HS-27A (cell line): ENCODE measurements at places on chromosomes 6 and 20.

DNA sequence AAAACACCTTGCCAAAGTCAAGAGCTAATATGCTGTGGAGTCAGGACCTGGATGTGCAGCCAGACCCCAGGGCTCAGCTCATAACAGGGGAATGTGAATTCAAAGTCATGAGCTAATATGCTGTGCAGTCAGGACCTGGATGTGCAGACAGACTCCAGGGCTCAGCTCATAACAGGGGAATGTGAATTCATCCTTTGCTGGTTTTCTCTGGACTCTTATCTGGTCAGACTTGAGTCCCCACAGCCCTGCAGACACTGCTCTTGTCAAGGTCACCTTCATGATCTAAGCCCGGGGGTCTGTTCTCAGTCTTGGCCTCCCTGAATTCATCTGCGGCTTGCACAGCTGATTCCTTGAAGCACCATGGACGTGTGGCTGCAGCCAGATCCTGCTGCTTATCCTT lies 19.2 kb upstream of the GGTLC1 start:
- no peak for DNase-seq

DNA sequence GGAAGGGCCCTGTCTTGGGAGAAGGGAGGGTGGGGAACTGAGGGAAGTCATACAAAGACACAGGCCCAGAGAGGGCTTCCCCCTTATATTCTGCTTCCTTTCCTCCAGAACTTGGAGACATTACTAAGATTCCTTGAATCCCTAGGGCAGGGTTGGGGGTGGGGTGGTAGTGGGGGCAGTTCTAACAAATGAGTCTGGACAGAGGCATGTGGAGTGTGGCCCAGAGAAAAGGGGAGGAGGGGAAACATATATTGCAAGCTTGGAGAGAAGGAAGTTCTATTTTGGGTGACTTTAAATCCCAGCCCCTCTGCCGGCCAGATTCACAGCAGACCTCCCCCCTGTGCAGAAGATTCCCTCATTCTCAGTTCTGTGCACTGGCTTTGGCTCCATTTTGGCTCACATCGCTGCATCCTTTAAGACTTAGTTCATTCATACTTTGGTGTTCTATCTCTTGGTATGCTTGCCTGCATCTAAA lies 43.7 kb downstream of the DAAM2 start:
- no peak for DNase-seq

DNA sequence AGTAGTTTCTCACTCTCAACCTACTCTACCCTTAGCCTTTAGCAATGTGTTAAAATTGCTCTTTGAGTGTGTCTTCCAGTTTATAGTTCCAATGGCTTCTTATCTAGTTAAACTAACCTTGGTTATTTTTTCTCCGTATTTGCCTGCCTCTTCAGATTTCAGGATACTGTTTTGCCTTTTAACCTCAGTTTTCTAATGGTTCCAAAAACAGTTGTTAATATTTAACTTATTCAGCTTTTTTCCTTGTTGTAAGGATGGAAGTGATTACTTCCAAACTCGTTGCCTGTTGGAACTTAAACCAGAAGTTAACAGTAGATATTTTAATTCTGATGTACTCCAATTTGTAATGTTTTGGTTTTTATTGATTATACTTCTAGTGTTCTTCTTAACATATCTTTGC lies 1574.9 kb downstream of the HACE1 start:
- DNase-seq: no peak

- no peak for DNase-seq
Observed at GRCh38 chr20:4375881-4376280, 345.8 kb upstream of the PRND start.

DNA sequence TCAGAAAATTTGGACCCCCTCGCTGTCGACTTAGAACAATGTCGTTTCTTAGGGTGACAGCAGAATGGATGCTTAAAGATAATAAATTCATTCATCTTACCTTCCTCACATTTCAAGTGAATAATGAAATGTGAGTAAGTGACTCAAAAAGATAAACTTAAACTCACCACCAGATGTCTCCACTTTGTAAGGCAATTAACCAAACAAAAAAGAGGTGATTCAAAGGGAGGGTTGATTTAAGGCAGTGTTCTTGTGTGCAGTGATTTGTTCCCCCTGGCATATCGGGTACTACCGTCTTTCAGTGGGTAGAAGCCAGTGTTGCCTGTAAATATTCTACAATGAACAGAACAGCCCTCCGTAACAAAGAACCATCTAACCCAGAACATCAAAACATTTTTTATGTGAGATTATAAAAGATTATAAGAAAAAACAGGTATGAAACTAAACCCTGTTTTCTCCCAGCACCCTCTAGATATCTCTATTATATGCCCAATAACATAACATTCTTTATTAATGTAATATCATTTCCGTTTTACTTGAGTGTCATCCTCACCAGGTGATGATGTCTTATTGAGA lies 589.7 kb downstream of the CBLN4 start:
- DNase-seq: no peak

- no peak for DNase-seq
Observed at GRCh38 chr20:25215521-25215920, 20.0 kb downstream of the ENTPD6 start.
